ENCODE measurements at places on chromosomes 1 and 21. TPM values are rescaled to one million over a fixed set of nuclear protein-coding genes. Genes with fewer than 3 reads are reported as not detected.

Gene CYYR1
- total RNA-seq = 2.6 TPM

DNA sequence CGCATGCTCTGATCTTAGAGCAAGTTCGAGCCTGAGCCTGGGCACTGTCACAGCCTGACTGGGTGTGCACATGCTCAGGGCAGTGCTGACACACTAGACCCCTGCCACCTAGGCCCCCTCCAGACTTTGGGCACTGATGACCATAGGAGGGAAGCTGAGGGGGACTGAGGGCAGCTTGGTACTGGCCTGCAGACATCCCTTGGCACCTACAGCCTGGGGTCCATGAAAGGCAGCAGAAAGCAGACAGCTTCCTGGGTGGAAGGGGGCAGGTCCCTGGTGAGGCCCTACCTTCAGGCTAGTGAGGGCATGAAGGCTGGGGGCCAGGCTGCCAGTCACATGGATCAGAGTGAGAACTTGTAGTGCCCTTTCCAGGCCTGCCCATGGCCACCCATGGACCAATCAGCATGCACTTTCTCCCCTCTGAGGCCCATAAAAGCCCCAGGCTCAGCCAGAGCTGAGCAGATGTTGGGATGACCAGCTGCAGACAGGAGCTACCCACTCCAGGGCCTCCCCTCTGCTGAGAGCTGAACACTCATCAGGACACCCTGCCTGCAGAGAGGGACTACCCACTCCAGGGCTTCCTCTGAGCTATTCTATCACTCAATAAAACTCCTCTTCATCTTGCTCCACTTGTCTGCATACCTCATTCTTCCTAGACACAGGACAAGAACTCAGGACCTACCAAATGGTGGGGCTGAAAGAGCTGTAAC is 680.8 kb downstream of the MATN1 start:
- DNase-seq = no peak

DNA sequence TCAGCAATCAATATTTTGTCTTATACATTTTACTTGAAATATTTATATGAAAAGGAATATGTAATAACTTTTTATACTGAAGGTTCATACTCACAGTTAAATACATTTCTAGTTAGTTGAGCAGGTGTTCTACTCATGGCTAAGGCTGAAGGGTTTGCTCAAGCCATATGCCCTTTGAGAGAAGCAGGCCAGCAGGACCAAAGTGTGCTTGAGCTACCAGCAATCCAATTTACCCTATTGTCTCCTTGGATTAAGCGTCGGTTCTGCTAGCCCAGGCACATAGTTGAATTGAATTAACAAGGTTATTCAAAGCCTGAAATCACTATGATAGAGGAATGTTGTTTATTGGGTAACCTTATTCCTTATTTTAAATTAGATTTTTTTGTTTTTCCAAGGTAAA is 151.5 kb upstream of the BACE2 start:
- DNase-seq = no peak

- DNase-seq = no peak
Measured at GRCh38 chr1:3403388-3404231, 50.9 kb upstream of the ARHGEF16 start.

DNA sequence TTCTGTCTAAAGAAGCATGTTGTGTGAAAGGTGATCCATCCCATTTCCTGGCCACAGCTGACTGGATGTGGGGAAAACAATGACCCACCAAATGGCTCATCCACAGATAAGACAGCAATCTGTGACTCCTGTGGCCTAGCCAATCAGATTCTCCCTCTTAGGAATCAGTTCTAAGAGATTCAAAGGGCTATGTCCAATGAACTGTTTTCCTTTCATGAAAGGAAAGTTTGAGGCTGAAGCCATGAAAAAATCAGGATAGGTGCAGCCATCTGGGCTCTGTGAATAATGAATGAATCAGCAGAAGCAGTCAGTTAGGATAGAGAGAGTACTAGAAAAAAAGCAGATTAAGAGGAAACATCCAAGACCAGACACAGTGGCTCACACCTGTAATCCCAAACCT is 164.7 kb downstream of the NRIP1 start:
- DNase-seq = no peak

All from cardiac muscle cell (in vitro differentiated cells and primary cell).